ENCODE measurements at places on chromosomes 3 and 15.

GRCh38 chr15:75153087-75153486 lies 48.6 kb upstream of the C15orf39 start:
- DNase-seq, result no peak

DNA sequence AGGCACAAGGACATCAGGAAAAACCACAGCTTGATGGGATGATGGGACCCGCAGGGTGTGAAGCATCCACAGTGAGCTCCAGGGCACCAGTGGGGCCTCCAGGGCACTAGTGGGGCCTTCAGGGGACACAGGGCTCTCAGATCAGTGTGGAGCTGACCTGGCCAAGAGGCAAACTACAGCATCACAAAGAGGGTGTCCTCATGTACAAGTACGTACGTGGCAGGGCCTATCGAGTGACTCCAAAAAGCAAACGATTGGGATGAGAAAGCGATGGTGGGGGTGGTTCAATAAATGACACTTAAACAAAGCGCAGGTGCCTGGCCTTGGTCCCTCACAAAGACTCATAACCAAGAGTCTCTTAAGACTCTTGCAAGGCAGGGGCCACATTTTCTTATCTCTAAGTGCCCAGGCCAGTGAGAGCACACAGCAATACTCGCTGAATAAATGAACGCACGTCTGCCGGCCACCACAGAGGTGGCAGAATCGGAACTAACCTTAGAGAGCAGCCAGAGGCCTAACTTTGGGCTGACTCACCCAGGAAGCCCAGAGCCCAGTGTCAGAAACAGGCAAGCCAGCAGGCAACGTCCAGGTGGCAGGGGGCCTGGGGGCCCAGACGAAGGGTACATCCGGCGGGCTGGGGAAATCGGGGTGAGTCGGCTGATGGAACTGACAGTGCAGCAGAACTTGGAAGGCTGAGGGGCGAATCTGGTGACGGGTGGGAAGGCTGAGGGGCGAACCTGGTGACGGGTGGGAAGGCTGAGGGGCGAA lies 8.7 kb downstream of the PCSK6 start:
- no peak for DNase-seq

DNA sequence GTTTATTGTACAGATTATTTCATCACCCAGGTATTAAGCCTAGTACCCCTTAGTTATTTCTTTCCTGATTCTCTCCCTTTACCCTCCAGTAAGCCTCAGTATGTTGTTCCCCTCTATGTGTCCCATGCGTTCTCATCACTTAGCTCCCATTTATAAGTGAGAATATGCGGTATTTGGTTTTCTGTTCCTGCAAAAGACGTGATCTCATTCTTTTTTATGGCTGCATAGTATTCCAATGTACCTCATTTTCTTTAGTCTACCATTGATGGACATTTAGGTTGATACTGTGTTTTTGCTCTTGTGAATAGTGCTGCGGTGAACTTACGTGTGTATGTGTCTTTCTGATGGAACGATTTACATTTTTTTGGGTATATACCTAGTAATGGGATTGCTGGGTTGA lies 36.7 kb downstream of the CEP63 start:
- DNase-seq, result no peak

DNA sequence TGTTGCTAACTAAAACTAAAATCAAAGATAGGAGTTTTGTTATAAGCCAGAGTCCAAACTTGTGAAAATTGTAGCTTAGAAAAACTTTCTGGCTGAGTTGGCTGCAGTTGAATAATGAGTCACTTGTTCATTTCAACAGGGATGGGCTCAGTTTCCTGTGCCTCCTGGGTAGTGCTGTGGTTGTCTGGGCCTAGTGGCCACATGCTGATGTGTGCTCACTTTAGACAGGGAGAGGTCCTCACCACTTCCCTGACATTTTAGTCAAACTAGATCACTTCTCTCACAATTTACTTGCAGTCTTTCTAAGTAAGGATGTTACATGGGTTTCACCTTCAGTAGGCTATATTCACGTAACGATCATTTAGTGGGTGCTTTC lies 6.3 kb upstream of the UBE2Q2 start:
- DNase-seq, result no peak

- DNase-seq, result no peak
Measured at GRCh38 chr3:60147249-60147950, 1097.6 kb upstream of the CFAP20DC start.

DNA sequence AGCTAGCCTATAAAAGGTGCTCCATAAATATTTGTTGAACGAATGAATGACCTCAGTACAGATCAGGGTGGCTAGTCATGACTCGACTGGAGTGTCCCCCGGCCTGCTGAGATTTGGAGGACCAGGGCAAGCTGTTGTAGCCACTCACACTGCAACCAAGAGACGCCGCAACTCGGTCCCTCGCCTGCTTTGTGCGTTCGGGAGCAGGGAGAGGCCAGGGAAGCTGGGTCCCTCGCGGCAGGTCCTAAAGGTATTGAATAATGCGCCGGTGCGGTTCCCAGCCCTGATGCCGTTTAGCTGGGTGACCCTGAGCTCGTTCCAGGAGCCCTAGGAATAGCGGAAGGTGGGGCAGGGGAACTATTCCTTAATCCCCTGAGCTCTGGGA lies 1.8 kb downstream of the IGDCC4 start:
- DNase-seq, result no peak

DNA sequence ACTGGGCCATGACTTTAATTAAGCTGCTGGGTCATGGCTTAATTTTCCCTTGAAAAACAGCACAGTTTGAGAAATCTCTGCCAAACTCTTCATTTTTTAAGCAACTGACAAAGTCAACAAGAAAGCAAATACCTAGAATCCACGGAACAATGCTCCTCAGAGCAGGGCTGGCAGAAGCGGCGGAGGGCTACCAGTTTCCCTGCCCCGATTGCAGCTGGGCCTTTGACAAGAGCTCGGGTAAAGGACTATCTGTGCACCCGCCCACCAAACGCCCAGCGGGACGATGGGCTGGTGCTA lies 1.2 kb downstream of the GOLIM4 start:
- no peak for DNase-seq

DNA sequence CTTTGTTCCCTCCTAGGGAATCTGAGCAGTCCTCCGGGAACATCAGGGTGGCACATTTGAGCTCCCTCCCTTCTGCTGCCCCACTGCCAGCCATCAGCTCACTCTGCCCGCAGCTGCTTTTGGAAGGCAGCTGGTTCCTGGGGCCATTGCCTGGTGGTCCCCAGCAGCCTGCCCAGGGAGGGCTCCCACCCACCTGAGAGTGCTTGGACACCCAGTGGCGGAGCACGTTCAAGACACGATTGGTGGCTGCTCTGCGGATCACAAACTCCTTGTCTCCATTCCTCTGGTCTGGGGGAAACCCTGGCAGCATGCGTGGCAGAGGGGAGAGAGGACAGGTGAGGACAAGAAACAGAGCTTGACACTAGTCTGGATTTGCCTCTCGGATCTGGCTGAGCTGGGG lies 53.7 kb upstream of the CTSH start:
- DNase-seq, result no peak

- DNase-seq, result no peak
Measured at GRCh38 chr3:16031434-16031833, 143.0 kb upstream of the GALNT15 start.

DNA sequence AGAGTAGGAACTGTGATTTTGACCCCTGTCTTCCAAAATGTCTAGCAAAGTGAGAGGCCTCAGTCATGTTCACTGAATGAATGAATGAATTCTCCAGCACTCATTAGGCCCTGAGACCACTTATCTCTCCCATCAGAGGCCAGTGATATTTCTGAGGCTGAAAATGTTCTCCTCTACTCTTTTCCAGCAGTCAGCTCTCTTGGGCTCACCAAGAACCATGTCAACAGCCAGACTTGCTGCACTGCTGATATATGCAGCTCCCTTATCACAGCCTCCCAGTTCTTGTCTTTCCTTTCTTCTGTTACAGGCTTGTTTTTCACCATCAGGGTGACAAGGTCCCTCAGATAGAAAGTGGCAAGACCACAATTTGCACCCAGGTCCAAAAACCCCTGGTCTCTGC lies 28.7 kb upstream of the MFSD1 start:
- no peak for DNase-seq

DNA sequence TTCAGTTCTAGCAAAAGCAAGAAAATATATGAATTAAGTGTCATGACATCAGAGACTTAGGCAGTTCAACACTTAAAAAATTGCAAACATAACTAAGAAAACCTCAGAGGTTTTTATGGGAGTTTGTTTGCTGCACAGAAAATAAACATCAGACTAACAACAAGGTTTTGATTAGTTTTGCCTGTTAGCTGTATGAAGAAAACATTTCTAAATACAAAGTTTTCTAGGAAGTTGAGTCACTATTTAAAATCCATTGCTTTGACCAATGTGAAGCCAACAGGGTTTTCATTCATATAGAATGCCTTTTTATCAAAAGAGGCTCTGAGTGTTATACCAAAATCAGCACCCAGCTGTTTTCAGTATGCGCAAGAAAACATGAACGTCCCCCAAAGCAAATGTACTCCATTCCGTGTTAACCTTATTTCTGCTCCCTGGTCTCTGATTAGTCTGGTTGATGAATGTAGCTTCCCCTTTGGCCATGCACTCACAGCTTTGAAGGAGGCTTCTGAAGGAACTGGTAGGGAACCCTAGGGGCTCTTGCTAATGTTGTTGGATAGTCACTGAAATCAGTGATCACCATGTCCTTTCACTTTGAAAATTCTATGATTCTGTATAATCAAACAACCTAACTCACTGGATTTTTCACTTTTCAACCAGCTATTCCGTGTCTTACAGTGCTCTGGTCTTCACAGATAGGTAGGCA lies 89.6 kb upstream of the TSEN2 start:
- DNase-seq, result no peak

- DNase-seq, result no peak
Measured at GRCh38 chr15:31255176-31255510, 71.5 kb upstream of the KLF13 start.

GRCh38 chr15:89409184-89410038 lies 74.8 kb upstream of the POLG start:
- DNase-seq, result no peak

DNA sequence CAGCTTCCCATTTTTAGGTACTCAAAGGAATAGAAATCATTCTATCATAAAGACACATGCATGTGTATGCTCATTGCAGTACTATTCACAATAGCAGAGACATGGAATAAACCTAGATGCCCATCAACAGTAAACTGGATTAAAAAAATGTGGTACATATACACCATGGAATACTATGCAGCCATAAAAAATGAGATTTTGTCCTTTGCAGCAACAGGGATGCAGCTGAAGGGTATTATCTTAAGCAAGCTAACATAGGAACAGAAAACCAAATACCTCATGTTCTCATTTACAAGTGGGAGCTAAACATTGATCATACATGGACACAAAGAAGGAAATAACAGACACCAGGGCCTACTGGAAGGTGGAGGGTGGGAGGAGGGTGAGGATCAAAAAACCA lies 33.1 kb upstream of the COL6A5 start:
- DNase-seq, result no peak

GRCh38 chr3:171397089-171397488 lies 63.1 kb downstream of the TNIK start:
- DNase-seq, result no peak

- no peak for DNase-seq
Measured at GRCh38 chr3:163916596-163917560, 1161.4 kb downstream of the SI start.

DNA sequence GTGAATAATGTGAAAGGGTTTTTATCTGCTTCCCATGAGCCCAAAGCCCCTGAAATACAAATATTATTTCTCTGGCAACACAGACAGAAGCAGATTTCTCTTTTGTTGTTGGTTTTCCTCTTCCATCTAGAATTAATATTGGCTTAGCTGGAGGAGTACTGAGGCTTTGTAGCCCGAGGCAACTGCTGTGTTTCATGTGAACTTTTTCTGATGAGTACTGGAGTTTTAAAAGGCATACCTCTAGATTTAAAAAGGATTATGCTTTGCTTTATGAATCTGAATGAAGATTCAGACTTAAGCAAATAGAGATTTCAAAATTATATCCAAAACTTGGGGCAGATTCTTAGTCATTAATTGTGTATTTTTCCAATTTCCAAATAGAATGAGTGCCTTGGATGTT lies 50.9 kb downstream of the IQCH start:
- no peak for DNase-seq

GRCh38 chr15:56765251-56765650 lies 31.9 kb upstream of the ZNF280D start:
- DNase-seq, result no peak

DNA sequence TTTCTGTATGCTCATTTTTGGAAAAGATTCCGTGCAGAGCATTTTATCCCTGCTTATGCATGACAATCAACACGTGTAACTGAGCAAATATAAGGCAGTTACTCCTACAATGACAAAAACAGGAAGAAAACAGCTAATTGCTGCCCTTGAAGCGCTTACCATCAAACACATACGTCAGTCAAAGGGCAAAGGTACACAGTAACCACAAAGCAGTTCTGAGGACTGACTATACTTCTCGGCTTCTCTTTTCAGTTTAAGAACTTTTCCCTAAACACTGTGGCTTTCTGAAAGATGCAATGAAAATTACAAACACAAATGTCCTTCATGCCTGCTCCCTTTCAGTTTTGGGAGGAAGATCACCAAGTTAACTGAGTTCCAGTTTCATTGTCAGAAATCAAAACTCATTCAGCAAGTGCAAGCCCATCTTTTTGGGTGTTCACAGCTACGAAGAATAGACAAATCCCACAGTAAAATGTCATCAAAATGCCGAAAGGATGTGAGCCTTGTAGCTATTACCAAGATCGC lies 602.8 kb downstream of the FOXP1 start:
- DNase-seq, result no peak

- DNase-seq, result no peak
Measured at GRCh38 chr15:60005352-60006202, 1.5 kb downstream of the FOXB1 start.

DNA sequence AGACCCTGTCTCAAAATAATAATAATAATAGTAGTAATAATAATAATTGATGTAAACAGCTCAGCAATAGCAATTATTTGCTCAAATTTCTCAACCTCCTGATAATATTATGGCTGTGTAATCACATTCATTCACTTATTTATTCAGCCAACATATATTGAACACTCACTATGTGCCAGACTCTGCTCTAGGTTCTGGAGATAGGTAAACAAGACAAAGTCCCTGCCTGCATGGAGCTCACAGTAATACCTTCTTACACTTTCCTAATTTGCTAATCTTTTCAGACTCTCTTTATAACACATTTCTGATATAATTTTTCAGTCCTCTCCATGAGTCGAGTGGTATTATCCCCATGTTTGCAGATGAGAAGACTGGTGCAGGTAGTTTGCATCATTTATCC lies 137.6 kb downstream of the KLHL25 start:
- no peak for DNase-seq

DNA sequence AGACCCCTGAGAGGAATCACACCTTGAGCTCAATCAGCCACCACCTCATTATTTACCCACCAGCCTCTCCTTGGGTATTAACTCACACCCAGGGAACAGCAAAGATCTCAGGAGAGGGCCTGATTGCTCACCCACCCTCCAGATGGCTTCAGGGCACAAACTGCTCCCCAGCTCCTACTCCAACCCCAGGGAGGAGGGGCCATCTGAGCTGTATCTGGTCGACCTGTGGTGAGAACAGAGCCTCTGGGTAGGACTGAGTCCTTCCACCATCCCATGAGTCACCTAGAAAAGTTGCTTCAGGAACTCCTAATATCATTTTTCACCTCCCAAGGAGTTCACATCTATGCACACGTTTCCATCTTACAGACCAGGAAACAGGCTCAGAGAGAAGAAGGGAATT lies 44.8 kb upstream of the HES1 start:
- DNase-seq, result no peak

All from retinal pigment epithelial cell (primary cell).